Thoracic aorta endothelial cell (primary cell): ENCODE measurements at places on chromosomes 7 and 10. TPM values are rescaled to one million over a fixed set of nuclear protein-coding genes. Genes with fewer than 3 reads are reported as not detected.

NUTM2E gene
- total RNA-seq = not detected in 2 replicates

OR6V1 gene
- not detected in 2 replicates for total RNA-seq

RAMP3 gene
- not detected in 2 replicates for total RNA-seq

PSTK gene
- total RNA-seq = 2.8 and 3.2 TPM in 2 replicates

PKD2L1 gene
- not detected in 2 replicates for total RNA-seq
